ENCODE measurements at places on chromosomes 7 and 10.

DNA sequence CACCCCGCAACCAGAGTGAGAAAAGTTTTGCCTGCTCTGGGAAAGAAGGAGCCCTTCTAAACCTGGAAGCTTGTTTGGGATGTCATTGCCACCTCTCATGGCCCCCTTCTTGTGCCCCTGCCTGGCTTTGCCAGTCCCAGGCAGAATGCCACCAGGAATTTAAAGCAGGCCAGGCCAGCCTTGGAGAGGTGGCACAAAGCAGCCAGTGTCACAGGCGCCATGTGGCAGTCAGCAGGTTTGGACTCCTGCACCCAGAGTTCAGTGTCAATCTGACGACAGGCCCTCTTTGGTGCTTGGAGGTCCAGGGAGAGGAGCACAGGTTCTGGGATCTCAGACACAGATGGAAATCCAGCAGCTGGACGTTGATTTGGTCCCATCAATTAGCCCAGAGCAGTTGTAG, 12.7 kb downstream of the HK1 start:
- no peak for DNase-seq

- no peak for DNase-seq
Observed at GRCh38 chr10:6114805-6115341, 26.0 kb downstream of the RBM17 start.

GRCh38 chr10:44206127-44206818, 178.6 kb downstream of the CXCL12 start:
- DNase-seq, result no peak

DNA sequence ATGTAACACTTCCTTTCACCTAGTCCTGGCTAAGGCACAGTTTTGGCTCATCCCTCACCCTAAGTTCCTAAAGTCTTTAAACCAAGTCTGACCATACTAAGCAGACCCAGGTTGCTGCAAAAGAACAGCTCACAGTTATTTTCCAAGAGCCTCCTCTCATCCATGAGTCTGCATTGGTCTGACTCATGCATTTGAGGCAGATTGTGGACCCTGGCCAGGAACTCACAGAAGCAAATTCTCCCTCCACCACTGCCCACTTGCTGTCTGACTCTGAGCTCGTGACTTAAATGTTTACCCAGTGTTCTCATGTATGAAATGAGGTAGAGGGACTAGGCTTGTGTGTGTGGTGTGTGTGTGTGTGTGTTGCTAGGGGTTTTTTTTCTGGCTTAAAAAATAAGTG, 1272.8 kb downstream of the TYW1 start:
- DNase-seq, result no peak

GRCh38 chr7:108282427-108282996, 152.4 kb upstream of the LAMB4 start:
- DNase-seq, result no peak

DNA sequence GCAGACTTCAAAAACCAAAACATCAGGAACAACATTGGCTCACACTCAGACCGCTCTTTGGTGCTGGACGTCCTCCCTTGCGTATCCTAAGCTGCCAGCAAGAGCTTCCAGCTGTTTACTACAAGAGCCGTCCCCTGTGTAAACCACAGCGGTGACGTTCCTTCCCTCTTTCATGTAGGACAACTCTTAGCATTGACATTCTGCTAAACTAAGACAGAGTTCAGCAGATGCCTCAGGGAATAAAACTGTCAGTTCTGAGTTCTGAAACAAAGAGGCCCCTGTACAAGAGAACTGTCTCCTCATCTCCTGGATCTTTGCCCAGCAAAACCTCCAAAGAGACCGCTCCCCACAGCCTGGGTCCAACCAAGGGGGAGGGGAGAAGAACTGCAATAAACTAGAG, 57.8 kb upstream of the OPALIN start:
- no peak for DNase-seq

DNA sequence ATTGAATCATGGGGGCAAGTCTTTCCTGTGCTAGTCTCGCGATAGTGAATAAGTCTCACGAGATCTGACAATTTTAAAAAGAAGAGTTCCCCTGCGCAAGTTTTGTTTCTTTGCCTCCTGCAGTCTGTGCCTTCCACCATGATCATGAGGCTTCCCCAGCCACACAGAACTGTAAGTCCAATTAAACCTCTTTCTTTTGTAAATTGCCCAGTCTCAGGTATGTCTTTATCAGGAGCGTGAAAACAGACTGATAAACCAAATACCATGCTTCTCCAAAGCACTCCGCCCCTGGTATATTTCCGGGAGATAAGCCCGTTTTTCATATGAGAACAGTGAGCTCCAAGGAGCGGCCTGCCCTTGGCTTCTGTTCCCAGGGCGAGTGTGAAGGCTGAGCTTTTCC, 118.9 kb downstream of the EVX1 start:
- no peak for DNase-seq

DNA sequence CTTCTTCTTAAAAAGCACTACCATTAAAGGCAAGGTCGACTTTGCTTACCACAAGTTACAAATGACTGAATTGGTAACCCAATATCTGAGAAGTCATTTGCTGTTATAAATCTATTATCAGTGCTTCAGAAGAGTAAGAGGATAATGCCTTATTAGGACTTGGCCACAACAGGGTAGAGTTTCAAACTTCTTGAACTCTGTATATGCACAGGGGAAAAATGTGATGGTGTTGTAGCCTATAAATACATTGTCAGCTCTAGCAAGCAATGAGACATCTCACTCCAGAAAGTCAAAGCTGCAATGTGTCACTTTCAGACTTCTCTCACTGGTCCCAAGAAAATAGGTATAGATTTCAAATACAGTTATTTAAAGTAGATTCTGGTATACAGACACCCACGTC, 9.3 kb downstream of the TFEC start:
- DNase-seq, result no peak

GRCh38 chr10:49484486-49485235, 54.3 kb downstream of the ERCC6 start:
- DNase-seq, result no peak

DNA sequence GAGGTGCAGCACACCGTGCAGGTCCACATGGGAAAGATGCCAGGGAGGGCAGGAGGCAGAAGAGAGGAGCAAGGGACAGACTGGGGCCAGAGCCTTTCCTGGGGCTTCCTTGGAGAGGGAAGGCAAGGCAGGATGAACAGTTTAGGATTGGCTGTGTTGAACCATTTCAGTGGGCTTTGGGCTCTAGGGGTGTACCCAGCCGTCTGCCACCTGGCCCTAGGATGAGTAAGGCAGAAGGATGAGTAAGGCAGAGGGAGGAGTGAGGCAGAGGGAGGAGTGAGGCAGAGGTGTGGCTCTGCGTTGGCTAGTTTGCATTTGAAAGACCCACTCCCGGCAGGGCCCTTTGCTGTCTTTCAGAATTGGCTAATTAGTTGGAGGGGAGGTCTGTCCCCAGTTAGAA, 31.5 kb upstream of the PRF1 start:
- no peak for DNase-seq

DNA sequence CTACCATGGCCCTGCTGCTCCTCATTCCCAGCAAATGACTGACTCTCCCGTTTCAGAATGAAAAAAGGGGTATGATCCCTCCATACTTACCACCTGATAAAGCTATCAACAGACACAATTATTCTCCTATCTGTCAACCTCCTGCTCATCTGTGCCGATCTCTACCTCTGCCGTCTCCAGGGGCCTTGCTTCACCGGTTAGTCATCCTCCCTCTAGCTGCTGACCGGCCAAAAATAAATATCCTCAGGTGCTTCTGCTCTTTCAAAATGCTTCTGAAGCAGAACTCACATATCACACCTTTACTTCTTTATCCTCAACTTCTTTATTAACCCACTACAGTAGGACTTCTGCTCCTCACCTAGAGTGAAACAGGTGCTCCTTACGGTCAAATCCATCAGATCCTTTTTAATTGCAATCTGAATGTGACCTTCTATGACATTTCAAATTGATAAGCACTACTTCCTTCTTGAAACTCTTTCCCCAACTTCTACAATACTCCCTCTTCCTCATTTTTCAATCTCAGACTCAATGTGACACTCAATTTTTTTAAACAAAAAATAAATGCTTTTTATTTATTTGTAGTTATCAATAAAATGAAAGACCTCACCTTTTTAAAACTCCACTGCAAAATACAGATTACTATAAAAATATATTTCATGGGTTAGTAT, 63.2 kb downstream of the LMBR1 start:
- DNase-seq, result no peak

DNA sequence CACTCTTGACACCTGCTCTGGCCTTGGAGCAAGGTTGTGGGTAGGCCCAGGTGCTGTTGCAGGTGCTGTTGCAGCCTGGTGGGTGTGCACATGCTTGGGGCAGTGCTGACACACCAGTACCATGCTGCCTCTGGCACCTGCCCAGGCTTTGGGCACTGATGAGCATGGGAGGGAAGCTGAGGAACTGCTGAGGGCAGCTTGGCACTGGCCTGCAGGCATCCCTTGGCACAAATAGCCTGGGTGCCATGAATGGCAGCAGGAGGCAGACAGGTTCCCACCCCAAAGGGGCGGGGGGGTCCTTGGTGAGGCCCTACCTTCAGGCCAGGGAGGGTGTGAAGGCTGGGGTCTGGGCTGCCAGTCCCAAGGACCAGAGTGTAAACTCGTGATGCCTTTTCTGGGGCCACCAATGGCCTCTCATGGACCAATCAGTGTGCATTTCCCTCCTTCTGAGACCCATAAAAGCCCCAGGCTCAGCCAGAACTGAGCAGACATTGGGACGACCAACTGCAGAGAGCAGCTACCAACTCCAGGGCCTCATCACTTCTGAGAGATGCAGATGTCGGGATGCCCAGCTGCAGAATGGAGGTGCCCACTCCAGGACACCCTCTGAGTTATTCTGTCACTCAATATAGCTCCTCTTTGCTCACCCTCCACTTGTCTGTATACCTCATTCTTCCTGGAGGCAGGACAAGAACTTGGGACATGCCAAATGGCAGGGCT, 547.4 kb downstream of the ZWINT start:
- DNase-seq, result no peak

DNA sequence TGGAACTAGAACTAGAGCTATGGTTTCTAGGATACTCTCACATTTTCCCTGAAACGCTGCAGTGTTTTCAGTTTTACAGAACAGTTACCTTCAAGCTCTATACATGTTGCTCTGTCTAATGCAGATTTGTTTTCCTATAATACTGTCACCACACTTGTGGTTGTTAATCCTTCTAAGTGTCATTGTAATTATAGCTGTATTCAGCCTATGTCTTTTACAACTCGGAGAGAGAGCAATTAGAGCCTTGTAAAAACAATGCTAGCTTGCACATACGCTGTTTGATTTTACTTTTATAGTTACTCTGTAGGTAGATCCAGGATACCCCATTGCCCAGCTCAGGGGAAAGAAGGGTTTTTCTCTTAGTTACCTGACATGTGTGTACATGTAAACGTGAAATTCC, 55.1 kb downstream of the ATOH7 start:
- no peak for DNase-seq

- DNase-seq, result no peak
Observed at GRCh38 chr10:6721964-6722615, 142.0 kb upstream of the PRKCQ start.

DNA sequence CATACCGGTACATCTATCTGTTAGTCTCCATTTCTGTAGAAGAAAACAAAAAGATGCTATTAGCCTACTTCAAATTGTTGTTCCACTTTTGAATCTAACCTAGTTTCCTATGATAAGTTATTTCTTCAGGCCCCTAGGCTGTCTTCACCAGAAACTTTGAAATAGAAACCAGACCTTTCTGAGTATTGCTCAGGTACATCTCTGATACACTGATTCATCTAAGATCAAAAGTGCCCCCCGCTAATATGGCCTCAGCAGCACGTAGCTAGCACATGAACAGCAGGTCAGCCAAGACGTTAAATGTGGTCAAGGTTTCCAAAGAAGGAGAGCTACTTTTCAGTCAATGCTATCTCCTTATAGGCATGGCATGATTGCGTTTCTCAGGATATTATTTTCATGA, 23.6 kb downstream of the CTAGE6 start:
- no peak for DNase-seq

DNA sequence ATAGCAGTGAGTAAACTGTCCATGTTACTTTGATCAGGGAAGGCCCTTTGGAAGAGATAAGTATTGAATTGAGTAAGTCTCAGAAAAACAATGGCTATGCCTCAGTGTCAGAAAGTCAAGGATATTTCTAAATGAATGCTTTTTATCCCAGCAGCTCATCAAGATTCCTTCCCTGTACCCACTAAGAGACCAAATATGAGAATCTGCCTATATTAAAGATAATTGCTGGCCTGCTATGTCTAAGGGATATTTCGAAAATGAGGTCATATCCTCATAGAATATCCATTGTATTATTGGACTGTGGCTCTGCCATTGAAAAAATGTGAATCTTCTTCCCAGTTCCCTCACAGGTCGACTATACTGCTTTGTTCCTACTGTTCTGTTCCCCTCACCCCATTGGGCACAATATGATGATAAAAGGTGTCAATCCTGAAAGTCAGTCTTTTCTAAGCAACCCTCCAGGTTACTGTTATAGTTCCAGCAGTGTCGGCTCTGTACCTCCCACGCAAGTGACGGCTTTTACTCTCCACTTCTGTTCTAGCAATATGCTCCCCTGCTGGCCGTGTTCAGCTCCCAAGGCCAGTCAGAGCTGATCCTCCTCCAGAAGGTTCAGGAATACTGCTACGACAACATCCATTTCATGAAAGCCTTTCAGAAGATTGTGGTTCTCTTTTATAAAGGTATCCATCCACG, 51.7 kb downstream of the BZW2 start:
- no peak for DNase-seq

GRCh38 chr10:121516093-121516865, 82.0 kb downstream of the FGFR2 start:
- no peak for DNase-seq

- no peak for DNase-seq
Observed at GRCh38 chr7:96719164-96719563, 9.5 kb upstream of the SEM1 start.
